ENCODE measurements at places on chromosomes 3 and 15.

- DNase-seq = peak; percentile 50
These were observed 180.2 kb upstream of the CBLB start for GRCh38 chr3:106048946-106049481.

GRCh38 chr3:107065094-107065861 is 312.0 kb upstream of the CCDC54 start:
- DNase-seq = no peak

- peak; percentile 8 for DNase-seq
These were observed 30.3 kb downstream of the SYNM start for GRCh38 chr15:99135194-99135593.

DNA sequence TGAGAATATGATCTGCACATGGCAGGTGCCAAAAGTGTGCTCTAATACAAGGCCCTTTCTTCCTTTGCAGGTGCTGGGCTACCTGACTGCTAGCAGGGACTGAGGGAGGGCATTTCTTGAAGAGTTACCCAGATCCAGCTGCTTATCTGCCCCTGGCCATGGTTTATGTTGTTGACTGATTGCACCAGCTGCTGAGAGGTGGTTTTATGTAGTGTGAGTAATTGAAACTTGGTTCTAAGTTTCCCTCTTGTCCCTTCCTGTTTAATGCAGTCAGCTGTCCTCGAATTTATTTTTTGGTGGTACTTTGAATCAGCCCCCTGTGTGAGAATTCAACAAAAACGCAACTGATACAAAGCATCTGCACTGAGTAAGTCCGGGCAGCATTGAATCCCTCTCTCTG is 288.3 kb upstream of the C2CD4B start:
- peak; percentile 37 for DNase-seq

GRCh38 chr3:152175528-152175889 is 93.2 kb upstream of the MBNL1 start:
- peak; percentile 83 for DNase-seq

GRCh38 chr3:24259901-24260512 is 234.6 kb downstream of the THRB start:
- no peak for DNase-seq

GRCh38 chr3:43949594-43949993 is 258.9 kb downstream of the ABHD5 start:
- no peak for DNase-seq

DNA sequence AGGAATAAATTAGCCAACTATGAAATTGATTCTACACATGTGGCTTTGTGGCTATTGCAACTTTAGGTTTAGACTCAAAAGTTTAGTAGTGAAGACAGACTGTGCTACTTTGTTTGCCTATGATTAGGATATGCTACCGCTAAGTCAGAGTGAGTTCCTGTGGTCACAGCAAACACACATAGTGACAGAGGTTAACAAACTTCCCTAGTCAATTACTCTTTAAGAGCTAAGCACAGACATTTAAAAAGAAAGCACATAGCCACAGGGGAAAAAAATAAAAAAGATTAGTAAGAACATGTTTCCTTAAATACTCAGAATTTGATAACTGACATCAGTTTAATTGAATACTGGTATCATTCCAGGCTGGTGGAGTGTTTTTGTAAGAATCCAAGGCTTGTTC is 207.1 kb downstream of the GBE1 start:
- DNase-seq = no peak

DNA sequence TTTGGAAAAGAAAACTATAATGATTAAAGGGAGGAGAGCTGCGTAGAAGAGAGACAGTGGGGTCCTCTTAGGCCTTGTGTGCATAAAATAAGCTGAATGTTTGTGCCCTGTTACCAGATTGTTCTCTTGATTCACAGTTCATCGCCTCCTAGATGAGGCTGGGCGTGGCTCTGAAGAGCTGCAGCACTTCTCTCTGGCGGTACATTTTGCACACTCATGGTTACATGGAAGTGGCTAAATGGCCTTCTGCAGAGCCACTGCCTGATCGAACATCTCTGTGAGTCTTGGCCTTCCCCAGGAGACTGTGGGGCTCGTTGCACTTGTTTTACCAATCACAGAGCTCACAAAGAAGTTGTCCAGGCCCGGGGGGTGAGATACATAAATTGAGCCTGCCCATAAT is 208.8 kb downstream of the GABRG3 start:
- DNase-seq = no peak

DNA sequence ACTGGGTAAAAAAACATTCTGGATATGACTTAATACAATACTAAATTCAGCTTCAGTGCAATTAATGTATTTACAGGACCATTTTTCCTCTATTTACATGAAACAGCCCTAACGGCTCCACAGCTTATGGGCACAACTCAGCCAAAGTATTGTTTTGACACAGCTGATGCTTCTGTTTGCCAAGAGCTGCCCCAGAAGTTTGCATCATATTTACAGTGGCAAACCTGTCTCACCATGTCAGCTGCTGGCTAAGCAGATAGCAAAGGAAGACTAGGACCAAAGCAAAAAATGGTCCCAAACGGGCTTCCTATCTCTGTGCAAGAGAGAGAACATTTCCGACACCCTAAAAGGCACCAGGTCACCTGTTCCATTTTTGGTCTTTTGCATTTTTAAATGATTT is 94.5 kb downstream of the ADAMTS9 start:
- no peak for DNase-seq

- no peak for DNase-seq
These were observed 352.5 kb upstream of the GRM7 start for GRCh38 chr3:6508410-6508759.

DNA sequence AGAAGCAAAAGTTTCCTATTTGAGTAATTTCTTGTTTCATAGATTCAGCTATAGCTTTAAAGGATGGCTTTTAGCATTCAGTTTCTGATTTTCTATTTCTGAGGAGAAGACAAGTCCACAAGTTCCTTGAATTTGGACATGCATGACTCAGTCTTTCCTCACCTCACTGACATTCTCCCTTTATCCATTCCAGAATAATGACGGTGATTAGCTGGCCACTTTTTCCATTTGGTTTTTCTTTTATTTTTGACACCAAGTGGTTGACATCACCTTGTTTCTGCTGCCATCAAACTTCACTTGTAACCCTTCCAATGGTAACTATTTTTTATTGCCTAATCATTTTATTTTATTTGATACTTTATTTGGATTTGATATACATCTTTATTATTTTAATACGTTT is 404.4 kb upstream of the KCNMB2 start:
- peak; percentile 42 for DNase-seq

DNA sequence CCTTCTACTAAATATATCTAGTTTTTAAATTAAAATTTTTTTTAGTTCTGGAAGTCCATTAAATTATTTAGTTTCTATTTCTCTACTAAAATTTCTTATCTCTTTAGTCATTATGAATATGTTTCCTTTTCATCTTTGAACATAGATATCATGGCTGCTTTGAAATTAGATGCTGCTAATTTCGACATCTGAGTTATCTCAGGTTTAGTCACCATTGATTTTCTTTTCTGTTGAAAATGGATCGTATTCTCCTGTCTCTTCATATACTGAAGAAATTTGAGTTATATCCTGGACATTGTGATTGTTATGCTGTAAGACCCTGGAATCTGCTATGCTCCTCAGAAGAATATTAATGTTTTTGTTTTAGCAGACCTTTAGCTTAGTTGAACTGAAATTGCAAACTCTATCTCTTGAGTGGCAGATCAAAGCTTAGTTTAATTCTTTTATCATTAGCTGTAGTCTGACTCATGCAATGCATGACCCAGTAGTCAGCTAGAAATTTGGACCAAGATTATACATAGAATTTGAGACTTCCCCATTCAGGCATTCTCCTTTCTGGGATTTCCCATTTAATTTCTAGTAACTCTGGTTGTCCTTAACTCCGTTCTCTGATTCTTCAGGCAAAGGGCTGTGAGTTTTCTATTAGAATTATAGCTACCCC is 439.8 kb upstream of the IL12A start:
- peak; percentile 33 for DNase-seq

DNA sequence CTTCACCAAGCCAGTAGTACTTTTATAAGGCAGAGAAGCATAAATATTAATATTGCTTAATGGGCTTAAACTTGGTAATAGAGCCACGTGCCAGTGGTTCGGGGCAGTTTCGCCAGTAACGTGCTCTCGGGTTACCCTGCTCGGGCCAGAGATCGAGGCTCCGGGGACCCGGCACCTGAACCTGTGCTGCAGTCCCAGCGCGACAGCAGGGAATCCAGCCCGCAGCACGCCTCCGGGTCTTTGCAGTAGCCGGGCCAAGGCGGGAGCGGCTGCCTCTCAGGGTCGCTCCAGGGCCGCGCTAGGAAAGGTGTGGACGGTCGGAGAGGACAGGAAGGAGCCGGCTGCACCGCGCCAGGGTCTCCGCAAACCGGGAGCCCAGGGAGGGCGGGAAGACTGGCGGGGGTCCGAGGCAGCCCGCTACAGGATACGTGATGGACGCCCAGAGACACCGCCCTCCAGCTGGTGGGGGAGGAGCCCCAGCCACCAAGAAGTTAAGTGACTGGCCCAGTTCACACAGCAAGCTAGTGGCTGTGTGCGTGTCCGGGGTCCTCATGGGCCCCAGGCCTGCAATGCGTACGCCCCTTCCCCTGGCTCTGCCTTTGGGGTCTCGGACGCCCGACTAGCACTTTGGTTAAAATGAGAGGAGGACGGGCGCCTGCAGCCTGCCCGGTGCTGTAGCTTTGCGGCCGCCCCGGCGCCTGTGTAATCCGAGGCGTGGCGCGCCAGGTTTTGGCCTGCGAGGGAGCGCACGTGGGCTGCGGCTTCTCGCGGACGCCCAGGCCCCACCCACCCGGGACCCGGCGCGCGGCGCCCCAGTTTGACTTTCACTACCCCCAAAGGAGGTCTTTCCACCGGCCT is 1.2 kb upstream of the PDE8A start:
- peak; percentile 91 for DNase-seq

DNA sequence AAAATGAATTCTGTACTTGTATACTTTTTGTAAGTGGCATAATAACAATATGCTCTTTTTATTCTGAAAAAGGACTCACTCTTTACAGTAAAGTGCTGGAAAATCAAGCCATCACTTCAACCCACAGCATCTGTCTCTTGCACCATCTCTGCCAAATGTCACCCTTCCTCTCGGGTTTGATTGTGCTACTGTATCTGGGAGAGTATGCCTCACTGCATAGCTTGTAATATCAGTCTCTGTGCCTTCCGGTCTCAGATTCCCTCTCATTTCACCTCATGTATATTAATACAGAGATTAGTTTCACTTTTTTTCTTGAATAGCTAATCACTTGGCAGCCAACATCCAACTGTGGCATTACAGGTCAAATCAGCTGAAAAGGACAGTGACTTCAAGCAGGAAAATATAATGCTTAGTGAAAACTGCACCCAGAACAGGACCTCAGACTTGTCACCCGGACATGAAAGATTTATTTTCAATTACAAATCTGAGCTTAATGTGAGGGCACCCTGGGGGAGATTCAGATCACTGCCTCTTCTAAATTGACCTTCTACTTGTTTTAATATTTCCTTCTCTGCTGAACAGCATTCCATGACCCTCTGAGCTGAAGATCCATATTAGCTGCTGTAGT is 605.8 kb upstream of the NAALADL2 start:
- DNase-seq = no peak

- DNase-seq = no peak
These were observed 35.0 kb upstream of the HES1 start for GRCh38 chr3:194100856-194101390.

DNA sequence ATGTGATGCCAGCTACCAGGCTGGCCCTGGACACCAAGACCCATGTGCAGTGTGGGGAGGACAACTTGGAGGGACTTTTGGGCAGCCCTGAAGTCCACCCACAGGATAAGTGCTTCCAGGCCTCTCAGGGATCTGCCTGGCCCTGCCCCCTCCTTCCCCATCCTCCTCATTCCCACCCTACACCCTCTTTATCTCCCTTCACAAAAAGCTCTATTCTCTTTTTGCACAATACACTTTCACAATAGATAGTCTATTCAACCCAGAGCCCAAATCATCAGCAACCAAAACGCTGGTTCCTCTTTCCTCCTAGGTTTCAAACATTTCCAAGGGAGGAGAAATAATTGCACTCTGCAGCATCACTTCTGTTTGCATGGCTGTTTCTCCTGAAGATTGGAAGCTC is 7.8 kb upstream of the ZNF710 start:
- no peak for DNase-seq

GRCh38 chr3:124034844-124035152 is 42.9 kb upstream of the ROPN1 start:
- no peak for DNase-seq
